Fibroblast of the conjunctiva (primary cell): ENCODE measurements at places on chromosomes 3 and 15.
A peak's percentile ranks its signal among the peaks of the same experiment; 100 is the strongest.

DNA sequence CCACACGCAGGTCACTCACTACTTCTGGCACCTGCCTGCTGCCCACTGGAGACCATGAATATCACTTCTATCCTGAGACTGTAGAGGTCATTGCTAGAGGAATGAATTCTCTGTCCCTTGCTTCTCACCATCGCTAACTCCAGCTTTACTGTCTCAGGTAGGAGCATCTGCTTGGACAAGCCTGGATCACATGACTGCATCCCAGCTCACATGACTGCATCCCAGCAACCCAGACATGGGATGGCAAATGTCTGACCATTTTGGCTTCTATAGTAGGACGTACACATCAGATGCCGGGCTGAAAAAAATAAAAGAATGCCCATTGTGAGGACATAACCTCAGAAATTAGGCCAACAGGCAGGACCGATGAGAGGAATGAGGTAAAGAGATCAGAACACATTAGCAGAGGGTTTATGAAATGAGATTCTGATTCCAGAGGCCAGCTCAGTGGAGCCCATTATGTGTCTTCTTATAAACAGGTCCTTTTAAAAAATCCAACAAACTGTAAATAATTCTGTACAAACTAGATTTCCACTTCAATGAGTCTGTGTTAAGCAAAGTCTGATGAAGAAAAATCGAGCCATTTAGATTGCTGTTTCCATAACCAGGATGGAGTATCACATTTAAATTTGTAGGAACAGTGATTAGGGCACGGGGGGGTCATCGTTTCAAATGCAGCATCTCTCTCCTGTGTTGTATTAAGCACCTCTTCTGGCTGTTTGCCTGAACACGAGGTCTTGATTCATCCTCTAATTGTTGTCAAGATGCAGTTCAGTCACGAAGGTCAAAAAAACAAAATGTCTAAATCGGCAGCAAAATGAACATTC lies 126.7 kb downstream of the MTHFS start:
- no peak for DNase-seq

DNA sequence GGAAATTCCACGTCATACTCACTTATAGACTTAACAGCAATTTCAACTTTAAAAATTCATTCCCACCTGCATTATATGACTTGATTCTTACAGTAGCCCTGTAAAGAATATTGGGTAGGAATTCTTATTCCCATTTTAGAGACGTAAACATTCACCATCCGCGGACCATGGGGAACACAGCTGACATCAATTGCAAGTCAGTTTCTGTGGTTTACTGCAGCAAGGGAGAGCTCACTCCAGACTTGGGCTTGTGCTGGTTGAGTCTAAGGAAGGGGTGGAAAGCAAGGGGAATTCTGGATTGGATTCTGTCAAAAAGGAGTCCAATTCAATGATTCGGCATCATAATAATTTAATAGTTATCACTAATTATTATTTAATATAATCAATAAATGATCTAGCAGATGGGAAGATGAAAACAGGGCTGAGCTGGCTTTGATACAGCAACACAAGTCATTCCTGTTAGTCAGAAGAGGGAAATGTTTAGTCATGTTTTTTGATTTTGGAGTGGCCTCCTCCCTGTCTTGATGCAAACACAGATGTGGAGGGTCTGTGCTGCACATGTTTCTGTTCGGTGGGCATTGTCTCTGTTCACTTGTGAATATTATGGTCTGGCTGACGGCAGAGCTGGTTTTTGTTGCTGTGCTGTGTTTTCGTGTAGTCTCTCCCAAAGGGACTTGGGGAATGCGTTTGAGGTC lies 9.7 kb downstream of the LIPC start:
- peak; percentile 81 for DNase-seq

GRCh38 chr3:170077361-170077760 lies 39.6 kb downstream of the GPR160 start:
- DNase-seq, result no peak

GRCh38 chr3:46085421-46086082 lies 58.3 kb upstream of the XCR1 start:
- DNase-seq, result no peak

GRCh38 chr3:182183716-182184430 lies 472.1 kb downstream of the SOX2 start:
- no peak for DNase-seq
